NCI-H446 treated with DMSO at 0.1 percent for 48 hours (cell line): ENCODE measurements at places on chromosomes 13 and 19.

DNA sequence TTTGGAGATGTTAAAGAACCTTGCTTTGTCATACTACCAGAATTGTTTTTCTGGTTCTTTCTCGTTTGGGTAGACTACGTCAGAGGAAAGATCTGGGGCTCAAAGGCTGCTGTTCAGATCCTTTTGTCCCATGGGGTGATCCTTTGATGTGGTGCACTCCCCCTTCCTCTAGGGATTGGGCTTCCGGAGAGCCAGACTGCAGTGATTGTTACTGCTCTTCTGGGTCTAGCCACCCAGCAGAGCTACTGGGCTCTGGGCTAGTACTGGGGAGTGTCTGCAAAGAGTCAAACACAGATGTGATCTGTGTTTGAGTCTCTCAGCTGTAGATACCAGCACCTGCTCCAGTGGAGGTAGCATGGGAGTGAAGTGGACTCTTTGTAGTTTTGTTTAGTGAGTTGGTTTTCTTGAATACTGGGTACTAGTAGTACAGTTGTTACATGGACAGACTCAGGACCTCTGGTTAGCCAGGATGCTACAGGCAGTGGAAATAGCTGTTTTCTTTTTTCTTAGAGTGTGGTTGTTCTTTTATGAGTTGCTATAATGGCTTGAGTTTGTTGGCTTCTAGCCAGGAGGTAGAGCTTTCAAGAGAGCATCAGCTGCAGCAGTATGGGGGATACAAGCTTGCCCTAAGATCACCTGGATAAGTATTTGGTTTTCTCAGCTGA lies 34.4 kb downstream of the DNAJC15 start:
- DNase-seq, result no peak

GRCh38 chr13:77384999-77385398 lies 58.1 kb upstream of the MYCBP2 start:
- no peak for DNase-seq

GRCh38 chr19:35963514-35963913 lies 27.3 kb downstream of the LRFN3 start:
- DNase-seq, result no peak

- no peak for DNase-seq
Observed at GRCh38 chr13:111548805-111549204, 228.4 kb downstream of the TEX29 start.

- DNase-seq, result no peak
Observed at GRCh38 chr13:18947376-18947977, 234.1 kb downstream of the TUBA3C start.
